ENCODE measurements at places on chromosomes 7 and 10.

DNA sequence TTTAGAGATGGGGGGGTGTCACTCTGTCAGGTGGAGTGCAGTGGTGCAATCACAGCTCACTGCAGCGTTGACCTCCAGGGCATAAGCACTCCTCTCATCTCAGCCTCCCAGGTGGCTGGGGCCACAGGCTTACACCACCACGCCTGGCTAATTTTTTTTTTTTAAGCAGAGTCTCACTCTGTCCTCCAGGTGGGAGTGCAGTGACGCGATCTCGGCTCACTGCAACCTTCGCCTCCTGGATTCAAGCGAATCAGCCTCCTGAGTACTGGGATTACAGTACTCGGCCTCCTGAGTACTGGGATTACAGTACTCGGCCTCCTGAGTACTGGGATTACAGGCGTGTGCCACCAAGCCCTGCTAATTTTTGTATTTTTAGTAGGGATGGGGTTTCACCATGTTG, 23.6 kb upstream of the PPIA start:
- no peak for DNase-seq

- DNase-seq: no peak
These were observed 261.9 kb downstream of the PTPRN2 start for GRCh38 chr7:158325530-158326381.

DNA sequence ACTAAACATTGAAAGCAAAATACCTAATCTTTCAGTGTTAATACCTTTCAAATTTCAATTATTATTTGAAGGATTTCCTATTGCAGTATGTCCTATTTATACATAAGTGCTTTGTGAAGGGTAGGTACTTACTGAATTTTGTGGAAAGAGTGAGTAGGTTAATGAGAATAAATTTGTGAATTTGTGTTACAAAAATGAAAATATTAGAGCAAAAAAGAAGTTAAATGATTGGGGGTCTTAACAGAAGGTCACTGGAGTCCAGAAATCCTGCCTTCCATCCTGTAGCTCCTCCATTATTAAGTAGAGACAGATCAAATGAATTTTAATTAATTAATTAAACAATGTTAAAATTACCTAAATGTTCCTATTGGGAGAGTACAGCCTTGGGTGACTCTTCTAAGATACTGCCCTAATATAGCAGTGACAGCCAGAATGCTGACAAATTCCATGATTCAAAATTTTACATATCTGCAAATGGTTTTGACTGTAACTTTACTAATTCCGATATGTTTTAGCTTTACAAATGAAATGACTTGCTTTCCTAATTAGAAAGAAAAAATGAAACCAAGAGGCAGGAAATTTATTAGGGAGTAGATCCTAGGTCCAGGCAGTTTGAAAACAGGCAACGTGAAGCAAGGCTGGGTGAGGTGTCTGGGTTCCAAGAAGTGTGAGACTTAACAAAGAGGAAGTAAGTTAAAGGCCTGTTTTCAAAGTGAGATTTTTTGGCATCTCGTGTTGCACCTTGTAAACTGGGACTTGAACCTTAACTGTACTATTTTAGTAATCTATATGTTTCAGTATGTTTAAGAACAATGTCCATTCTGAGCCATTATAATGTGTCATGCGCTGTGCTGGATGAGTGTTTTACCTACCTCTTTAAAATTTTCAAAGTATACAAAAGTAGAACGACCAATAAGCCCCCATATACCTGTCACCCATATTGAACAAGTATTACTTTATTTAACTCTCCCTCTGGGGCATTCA, 1.5 kb downstream of the PIK3CG start:
- peak; percentile 68 for DNase-seq

DNA sequence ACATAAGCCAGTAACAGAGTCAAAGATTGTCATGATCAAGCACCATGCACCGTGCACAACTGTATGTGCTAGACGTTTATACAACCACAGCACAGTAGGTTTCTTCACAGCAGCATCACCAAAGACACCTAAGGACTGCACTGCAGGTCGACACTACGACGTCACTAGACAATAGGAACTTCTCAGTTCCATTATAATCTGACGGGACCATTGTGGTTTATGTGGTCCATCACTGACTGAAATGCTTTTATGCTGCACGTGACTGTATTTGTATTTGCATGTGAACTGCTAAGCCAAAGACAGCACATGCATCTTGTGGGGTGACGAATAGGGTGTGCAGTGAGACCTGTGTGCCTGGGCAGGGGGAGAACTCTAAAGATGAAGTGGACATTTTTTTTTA, 164.9 kb downstream of the PARD3 start:
- DNase-seq: no peak

GRCh38 chr7:112665709-112666108, 124.5 kb downstream of the TMEM168 start:
- no peak for DNase-seq

GRCh38 chr7:73827567-73828106, 3.2 kb upstream of the CLDN4 start:
- DNase-seq: peak; percentile 72

DNA sequence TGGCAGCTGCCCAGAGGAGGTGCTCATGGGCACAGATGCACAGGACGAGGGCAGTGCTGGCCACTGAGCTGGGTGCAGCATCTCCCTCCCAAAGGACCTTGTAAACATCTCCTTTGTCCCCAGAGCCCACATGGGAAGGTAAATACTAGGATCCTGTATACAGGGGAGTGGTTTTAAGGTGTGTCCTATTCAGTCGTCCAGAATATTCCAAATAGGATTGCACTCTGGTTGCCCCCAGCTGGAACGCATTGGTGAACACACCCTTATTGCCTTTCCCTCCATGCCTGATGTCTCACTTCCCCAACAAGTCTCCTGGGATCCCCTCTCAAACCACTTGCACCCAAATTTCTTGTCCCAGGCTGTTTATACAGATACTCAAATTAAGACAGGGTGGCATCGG, 152.0 kb upstream of the PCBD1 start:
- no peak for DNase-seq

DNA sequence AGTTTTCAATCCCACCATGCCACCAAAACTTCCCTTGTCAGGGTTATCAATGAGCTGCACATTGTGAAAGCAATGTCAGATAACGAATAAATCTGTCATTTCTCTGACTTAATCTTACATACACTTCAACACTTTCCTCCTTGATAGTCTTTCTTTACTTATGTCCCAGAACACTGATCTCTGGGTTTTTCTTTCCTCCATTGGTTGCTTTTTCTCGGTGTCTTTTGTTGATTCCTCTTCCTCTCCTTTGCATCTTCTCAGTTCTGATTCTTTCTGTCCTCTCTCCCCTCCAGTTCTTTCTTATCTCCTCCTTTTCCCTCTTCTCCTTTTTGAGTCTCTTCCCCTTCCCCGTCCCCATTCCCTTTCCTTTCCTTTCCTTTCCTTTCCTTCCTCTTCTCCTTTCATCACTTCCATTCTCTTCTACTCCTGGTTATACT, 16.6 kb downstream of the DNAJB9 start:
- no peak for DNase-seq
